Activated CD4-positive, alpha-beta T cell treated with anti-CD3 and anti-CD28 coated beads, Interleukin-2, amount 50 U/mL, for 24 hours (primary cell): ENCODE measurements at places on chromosomes 12 and 14.

- DNase-seq = no peak
These were observed 90.0 kb downstream of the RNF34 start for GRCh38 chr12:121489874-121490273.

DNA sequence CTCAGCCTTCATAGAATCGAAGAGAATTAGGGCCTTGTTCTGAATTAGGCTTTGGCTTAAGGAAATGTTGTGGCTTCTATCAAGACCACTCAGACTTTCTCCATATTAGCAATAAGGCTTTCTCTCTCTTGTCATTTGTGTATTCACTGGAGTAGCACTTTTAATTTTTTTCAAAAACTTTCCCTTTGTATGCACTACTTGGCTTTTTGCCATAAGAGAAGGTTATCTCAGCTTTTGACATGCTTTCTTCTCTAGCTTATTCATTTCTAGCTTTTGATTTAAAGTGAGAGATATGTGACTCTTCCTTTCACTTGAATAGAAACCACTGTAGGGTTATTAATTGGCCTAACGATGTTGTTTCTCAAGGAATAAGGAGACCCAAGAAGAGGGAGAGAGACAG lies 244.2 kb downstream of the GPHN start:
- DNase-seq = no peak

- DNase-seq = no peak
These were observed 61.7 kb upstream of the C14orf180 start for GRCh38 chr14:104517867-104518266.

DNA sequence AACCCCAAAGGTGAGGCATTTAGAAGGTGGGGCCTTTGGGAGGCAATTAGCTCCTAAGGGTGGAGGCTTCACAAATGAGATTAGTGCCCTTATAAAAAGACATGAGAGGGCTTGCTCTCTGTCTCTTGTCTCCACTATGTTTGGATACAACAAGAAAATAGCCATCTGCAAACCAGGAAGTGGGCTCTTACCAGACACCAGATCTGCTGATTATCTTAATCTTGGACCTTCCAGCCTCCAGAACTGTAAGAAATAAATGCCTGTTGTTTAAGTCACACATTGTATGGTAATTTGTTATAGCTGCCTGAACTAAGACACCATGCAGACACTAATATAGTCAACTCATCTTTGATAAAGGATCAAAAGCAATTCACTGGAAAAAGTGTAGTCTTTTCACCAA lies 34.4 kb downstream of the TMEM116 start:
- no peak for DNase-seq

DNA sequence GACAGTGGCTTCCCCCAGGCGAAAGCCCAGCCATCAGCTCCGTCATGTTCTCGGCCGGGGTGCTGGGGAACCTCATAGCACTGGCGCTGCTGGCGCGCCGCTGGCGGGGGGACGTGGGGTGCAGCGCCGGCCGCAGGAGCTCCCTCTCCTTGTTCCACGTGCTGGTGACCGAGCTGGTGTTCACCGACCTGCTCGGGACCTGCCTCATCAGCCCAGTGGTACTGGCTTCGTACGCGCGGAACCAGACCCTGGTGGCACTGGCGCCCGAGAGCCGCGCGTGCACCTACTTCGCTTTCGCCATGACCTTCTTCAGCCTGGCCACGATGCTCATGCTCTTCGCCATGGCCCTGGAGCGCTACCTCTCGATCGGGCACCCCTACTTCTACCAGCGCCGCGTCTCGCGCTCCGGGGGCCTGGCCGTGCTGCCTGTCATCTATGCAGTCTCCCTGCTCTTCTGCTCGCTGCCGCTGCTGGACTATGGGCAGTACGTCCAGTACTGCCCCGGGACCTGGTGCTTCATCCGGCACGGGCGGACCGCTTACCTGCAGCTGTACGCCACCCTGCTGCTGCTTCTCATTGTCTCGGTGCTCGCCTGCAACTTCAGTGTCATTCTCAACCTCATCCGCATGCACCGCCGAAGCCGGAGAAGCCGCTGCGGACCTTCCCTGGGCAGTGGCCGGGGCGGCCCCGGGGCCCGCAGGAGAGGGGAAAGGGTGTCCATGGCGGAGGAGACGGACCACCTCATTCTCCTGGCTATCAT lies 663 bp downstream of the PTGER2 start:
- DNase-seq = no peak

DNA sequence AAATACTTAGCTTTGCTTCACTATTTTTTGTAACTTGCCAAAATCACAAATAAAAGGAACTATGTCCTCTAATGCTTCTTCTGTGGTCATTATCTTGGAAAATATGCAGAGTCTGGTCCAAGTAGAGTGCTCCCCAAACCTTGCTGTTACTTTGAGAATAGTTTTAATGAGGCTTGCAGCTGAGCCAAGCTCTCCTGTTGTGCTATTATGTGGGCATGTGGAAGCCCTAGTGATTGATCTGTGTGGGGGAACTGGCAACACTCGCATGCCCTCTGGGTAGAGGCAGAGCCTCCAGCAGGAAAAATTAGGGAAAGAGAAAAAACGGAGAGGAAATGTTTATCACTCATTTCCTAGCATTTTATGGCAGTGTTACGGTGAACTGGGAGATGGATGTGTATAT lies 473.1 kb downstream of the EGLN3 start:
- no peak for DNase-seq

GRCh38 chr12:101209319-101210302 lies at the start of gene SLC5A8:
Gene SLC5A8, minus strand, starts transcription at chr12:101210238. Its CDS starts 390 bp downstream, at chr12:101209848.
- DNase-seq = no peak

DNA sequence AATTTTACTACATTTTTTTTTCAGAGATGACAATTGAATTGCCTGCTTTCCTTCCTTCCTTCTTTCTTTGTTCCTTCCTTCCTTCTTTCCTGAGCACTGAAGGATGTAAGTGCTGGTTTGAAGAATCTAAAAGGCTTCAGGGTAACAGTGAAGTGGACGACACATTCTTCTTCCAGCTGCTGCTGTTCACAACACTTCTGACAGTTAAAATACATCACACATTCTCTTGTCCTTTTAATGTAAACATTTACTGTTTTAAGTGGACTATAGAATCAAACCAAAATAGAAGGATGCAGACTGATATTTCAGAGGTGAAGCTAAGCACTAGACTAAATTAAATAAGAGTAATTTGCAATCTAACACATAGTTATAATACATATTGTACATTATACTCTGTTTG lies 151.5 kb downstream of the MSRB3 start:
- DNase-seq = no peak

DNA sequence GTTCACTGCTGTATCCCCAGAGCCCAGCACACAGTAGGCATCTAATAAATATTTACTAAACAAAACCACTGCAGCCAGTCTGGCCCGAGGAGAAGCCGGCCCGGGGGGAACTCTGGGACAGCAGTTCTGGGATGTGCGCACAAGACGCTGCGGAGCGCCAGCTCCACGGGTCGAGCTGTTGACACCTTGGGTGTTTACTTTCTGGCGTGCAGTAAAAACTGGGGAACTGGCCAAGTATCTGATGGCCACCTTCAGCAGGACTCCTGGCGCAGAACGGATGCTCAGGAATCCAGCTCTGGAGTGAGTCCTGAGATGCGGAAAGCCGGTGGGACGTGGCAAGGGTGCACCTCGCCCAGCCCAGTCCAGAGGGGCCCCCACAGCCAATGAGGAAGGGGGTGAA lies 65.6 kb downstream of the NCOR2 start:
- DNase-seq = no peak

DNA sequence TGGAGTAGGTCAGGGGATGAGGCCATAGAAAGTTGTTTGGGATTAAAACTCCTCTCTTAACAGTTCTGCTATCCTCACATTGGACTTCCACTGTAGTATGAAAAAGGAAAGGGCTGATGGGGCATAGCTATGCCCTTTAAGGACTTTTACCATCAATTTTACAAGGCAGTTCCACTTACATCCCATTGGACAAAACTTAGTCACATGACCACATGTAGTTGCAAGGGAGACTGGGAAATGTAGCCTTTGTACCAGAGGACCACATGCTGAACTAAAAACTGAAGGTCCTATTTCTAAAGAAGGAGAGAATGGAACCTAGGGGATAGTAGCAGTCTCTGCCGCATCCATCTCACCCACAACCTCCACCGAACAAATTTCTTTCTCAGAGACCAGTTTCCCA lies 6.8 kb upstream of the SLC5A8 start:
- DNase-seq = no peak

- no peak for DNase-seq
These were observed 4.4 kb upstream of the MAX start for GRCh38 chr14:65106736-65107135.

- no peak for DNase-seq
These were observed 1100.3 kb downstream of the BCL11B start for GRCh38 chr14:98171654-98172053.

DNA sequence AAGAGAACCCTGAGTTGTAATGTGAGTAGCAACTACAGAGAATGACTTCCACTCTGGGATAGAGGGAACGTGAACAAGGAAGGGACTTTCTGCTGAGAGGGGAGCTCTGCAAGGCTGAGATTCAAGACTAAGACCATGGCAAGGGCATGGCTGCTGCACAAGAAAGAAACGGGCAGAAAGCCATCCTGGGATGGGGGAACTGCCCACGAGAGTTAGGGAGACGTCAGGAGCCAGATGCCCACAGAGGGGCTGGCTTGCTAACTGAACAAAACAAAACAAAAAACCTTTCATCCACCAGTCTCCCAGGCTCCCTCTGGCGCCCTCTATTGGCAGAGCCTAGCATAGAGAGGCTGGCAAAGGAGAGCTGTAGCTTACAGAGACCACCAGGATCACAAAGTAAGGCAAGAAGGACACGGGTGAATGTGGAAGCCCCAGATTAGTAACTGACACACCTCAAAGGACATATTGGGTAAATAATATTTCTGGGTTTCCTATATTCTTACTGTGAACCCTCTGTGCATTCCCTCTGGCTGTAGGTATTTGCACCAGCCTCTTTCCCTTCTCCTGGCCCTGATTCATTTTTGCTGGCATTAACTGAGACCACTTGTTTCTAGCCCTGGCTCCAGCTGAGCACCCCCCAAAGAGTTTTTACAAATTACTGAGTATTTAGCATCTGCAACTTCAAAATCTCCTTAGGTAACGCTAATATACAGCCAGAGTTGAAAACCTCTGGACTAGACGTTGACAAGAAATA lies 338.3 kb downstream of the EMP1 start:
- DNase-seq = peak; percentile 7

GRCh38 chr12:65756267-65756666 lies 68.0 kb upstream of the HMGA2 start:
- DNase-seq = no peak

- no peak for DNase-seq
These were observed 44.7 kb upstream of the CRACR2A start for GRCh38 chr12:3797531-3798048.

DNA sequence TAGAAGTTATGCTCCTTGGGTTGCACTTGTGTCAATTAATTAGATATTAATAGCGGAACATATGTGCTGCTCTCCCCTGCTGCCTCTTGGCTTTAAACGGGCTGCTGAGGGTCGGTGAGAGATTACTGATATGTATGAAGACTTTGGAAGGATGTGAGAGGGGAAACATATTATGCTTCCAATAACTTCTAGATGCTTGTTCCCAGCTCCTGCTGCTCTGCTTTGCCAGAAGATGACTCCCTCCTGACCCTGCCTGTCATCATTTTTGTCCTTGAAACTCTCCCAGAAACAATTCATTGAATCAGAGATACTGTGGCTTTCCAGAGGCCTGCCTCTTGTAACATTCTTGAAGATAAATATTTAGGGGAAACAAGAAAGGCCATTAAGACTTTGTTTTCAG lies 300.1 kb upstream of the STXBP6 start:
- no peak for DNase-seq

- no peak for DNase-seq
These were observed 26.6 kb downstream of the NUP37 start for GRCh38 chr12:102093319-102093718.

DNA sequence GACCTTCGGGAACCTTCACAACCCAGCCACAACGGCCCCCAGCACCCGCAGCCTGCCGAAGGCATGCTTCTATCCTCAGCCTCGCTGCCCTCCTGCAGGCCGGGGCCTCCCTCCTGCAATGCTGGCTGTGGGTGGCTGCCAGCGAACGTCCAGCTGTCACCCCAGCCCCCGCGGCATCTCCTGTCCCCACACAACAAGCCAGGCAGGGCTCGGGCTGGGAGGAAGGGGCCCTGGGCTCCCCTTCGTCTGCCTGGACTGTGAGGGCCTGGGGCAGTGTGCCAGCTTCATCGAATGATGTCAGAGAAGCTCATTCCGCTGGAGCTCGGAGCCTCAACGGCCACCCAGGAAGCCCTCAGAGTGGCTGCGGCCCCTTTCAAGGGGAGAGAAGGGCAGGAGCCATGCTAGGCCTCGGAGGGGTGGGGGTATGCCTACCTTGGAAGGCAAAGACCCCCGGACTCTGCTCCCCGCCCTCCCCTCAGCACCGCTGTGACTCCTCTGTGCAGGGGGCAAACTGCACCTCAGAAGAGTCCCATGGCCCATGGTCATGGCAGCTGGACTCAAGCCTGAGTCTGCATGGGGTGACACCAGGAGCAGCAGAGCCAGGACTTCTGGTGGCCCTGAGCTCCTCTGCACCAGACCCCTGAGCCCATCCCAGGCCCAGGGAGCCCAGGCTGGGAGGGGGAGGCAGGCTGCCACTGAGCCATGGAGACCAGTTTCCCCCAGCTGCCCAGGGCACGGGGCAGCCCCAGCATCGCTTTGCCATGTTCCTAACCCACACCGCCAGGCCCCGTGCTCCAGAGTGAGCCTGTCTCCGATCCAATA lies 24.7 kb upstream of the C14orf180 start:
- no peak for DNase-seq

DNA sequence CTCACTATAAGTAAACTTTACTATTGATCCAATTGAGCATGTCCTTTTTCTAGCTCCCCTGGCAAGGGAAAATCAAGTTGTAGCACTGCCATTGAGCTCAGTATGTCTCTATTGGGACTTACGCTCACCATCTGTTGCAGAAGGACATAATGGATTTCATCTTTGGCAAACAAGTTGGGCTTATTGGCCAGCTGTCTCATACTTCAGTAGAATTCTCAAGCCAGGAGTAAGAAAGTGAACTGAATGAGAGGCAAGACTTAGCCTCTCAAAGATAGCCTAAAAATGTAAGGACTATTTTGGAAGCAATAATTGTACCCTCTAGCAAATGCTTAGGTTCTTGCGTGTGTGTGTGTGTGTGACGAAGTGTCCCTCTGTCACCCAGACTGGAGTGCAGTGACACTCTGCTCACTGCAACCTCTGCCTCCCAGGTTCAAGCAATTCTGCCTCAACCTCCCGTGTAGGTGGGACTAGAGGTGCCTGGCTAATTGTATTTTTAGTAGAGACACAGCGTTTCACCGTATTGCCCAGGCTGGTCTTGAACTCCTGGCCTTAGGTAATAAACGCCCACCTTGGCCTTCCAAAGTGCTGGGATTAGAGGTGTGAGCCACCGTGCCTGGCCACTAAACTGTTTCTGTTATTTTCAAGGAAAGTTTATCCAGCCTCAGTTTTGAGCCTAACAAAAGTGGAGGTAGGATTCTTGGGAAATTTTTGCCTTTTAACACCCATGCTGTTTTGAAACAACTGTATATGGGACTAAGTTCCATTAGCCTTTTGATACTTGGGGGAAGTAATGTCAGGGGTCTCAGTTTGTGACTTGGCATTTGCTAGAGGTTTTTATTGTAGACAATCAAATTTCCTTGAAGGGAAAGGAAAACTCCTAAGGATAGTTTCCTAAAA lies 7.0 kb downstream of the HNRNPA1 start:
- DNase-seq = peak; percentile 24
